Dorsolateral prefrontal cortex (tissue), 122 donors: ENCODE measurements at places on chromosomes 2 and 18.

DNA sequence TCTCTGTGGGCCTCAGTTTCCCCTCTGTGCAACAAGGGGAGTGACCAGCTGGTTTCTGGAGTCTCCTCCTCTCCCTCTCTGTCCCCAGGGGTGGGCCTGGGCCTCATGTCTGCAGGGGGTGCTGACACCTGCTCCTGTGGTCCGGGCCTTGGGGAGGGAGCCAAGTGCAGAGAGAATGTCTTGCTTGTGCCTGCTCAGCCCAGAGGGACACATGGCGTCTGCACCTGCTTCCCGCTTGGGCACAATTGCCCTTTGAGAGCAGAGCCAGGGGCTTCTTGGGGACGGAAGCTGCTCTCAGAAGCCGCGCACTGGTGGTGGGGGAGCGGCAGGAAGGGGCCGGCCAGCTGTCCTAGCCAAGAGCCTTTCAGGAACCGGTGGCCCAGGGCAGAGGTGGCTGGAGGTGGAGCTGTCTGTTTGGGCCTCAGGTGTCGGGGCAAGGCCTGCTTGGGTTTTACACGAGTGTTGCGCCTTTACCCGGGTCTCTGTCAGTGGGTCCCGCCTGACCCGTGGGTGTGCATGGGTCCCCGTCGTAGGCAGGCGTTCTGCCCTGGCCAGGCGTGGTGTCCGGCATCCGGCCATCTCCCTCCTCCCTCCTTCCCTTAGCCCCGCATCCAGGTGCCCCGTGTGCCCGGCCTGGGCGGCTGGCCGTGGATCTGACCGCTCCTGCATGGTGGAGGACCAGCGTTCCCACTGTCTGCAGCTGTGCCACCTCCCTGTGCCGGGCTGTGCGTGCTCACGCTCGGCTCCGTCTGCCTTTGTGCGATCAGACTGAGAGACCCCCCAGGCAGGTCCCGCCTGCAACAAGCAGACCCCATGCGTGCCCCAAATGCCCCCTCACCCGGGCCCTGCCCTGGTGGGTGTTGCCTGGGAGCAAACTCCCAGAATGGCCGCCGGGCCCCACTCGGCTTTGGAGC is 4.0 kb downstream of the NEU4 start:
- no peak for DNase-seq

- no peak for DNase-seq
Observed at GRCh38 chr18:901761-902160, 2.9 kb upstream of the ADCYAP1 start.

DNA sequence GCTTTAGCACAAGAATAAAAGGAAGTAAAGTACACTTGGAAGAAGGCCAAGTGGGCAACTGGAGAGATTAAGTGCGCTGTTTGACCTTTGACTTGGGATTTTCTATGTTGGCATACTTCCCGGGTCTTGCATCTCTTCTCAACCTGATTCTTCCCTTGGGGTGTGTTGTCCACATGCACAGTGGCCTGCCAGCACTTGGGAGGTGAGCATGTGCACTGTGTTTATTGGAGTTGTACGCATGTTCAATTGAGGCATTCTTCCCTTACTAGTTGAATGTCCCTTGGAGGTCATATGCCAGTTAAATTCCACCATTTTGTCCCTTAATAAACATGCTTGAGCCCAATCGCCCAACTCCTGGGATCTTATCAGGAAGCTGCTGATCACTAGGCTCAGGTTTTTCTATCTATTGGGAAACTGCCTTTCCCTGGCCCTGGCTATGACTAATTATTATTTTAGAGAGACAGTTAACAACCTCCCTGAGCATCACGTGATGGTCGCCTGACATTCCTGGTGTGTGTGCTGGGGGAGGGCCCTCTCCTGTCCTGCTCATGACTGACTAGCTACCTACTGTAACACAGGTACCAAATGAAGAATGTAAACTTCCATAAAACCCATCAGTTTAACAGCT is 62.5 kb upstream of the RAPGEF4 start:
- no peak for DNase-seq

GRCh38 chr2:170298115-170298514 is 120.2 kb downstream of the MYO3B start:
- no peak for DNase-seq

DNA sequence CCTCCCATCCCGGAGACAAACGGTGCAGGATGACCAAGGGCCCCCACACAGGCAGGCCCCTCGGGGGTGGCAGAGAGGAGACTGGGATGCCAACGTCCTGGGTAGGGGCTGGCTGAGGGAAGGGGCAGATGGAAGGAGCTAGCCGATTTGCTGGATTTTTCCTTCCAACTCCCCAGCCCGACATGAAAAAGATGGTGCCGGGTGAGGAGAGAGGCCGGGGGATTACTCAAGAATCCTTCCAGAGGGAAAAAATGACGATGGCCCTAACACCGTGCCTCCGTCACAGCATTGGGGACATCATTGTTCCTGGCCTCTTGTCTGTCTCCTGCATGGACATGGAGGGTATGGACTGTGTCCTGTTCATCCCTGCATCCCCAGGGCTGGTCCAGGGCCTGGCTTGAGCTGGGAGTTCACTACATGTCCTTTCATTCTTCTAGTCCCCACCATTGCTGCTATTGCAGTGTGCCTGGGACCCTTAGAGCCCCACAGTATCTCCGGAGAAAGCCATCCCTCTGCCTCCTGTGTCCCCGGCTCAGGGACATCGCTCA is 217.7 kb downstream of the TNS1 start:
- no peak for DNase-seq

- no peak for DNase-seq
Observed at GRCh38 chr18:57801761-57802212, 1.3 kb downstream of the ATP8B1 start.

- DNase-seq: no peak
Observed at GRCh38 chr18:32040936-32041335, 22.3 kb downstream of the RNF125 start.

GRCh38 chr2:69833752-69834151 is 4.3 kb downstream of the GMCL1 start:
- no peak for DNase-seq

GRCh38 chr2:190408538-190409271 is 550 bp downstream of the MFSD6 start:
- peak; percentile 45 for DNase-seq

DNA sequence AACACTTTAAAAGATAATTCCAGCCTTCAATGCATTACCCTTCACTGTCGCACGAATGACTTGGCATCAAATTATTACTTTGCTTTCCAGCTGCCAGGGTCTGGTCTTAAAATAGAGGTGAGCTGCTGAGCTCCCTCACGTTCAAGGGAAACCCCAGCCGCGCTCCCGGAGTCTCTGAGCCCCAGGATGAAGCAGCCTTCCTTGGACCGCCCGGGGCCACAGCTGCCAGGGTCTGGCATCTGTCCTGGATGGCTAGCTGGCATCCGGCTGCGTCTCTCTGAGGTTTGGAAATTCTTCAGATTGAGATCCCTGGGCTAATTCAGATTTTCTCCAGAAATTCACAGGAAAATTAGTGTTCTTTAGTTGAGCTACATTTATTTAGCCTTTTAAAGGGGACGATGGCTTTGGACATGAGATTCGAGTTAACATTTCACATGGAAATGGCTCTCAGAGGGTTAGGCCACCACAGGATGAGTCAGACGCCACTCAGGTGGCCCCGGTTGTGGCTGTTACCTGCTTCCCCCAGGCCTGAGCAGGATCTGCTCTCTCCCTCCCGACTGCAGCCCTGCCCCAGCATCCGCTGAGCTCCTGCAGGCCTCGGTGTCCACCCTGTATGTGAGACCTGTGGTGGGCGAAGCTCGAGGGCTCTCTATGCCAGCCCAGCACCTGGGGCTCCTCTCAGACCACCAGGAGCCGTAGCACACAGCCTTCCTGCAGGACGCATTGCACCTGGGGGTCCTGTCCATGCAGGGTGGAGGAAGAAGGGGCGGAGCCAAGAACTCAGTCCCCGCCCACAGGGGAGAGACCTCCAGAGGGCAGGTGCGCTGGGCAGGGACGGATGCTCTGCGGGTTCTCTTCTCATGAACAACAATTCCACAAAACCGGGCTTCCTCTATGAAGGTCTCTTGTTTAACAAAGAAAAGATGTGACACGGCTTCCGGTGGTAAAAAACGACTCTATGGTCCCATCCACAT is 255.5 kb downstream of the TWIST2 start:
- DNase-seq: no peak

DNA sequence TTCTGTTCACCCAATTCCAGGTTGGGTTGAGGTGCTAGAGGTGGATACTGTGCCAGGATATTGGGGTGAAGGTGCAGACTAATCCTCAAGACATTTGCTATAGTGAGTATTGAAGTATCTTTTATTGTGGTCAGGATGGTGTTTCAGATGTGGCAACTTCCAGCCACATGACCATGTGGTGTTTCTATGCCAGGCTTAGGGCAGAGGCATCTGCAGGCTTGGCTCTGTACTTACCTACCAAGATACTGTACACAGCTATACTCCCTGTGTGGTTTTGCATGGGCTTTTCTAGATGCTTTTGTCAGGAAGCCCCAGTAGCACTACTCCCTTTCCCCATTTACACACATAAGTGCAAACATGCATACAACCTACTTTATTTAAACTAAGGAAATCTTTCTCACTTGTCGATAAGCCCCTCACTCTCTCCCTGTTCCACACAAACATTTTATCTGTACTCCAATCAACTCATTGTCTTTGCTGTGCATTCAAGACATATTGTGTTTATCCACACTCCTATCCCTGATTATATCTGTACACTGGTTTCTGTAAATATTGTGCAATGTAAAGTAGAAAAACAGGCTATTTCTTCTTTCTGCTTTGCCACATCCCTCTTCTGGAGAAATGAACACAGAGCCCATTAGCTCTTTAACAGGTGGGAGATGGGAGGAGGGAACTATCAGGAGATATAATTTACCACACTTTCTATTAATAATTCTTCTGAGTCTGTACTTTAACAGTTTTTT is 12.3 kb downstream of the ARL6IP6 start:
- no peak for DNase-seq

DNA sequence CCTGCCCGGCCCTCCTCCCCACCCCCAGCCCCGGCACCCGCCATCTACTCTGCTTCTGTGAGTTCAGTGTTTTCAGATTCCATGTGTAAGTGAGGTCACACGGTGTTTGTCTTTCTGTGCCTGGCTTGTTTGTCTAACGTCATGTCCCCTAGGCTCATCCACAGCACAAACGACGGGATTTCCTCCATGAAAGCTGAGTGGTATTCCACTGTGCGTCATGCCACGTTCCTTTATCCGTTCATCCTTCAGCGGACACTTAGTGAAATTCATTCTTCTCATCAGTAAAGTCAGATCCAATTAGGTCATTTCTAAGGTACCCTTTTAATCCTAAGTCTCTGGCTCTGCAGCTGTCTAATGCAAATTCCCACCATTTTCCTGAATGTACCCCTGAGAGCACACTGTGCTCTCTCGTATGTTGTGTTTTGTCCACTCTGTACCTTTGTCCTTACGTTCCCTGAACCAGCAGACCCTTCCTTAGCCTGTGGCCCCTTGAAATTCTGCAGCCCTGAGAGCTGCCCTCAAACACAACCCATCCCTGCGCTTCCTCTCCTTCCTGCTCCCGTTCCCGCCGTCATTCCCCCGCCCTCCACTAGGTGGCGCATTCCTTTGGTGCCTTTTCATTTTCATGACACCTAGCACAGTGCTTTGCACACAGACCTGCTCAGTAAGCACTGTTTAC is 44.1 kb downstream of the TRAPPC12 start:
- DNase-seq: no peak

- DNase-seq: no peak
Observed at GRCh38 chr2:25314514-25315315, 27.0 kb downstream of the DNMT3A start.

GRCh38 chr2:60936757-60937156 is 55.4 kb downstream of the REL start:
- DNase-seq: no peak
